ENCODE measurements at places on chromosomes 6 and 20.

GRCh38 chr6:37566111-37566949 lies 66.6 kb upstream of the CCDC167 start:
- peak overlapping the region; percentile 45 for H3K4me3 ChIP-seq
- no peak overlapping the region for H3K27ac ChIP-seq
- H3K4me1 ChIP-seq: peaks cover 46% of the 10 kb centered on the region
- no peaks in the 10 kb centered on the region for H3K27me3 ChIP-seq

DNA sequence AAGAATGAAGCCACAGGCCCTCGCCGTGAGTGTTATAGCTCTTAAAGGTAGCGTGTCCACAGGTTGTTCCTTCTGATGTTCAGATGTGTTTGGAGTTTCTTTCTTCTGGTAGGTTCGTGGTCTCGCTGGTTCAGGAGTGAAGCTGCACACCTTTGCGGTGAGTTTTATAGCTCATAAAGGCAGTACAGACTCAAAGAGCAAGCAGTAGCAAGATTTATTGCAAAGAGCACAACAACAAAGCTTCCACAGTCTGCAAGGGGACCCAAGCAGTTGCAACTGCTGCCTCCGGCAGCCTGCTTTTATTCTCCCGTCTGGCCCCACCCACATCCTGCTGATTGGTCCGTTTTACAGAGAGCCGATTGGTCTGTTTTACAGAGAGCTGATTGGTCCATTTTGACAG lies 5.2 kb downstream of the HIVEP1 start:
- H3K4me1 ChIP-seq: peaks cover 8% of the 10 kb centered on the region
- no peaks in the 10 kb centered on the region for H3K27me3 ChIP-seq
- no peak overlapping the region for H3K4me3 ChIP-seq
- H3K36me3 ChIP-seq: peaks cover 33% of the 10 kb centered on the region

DNA sequence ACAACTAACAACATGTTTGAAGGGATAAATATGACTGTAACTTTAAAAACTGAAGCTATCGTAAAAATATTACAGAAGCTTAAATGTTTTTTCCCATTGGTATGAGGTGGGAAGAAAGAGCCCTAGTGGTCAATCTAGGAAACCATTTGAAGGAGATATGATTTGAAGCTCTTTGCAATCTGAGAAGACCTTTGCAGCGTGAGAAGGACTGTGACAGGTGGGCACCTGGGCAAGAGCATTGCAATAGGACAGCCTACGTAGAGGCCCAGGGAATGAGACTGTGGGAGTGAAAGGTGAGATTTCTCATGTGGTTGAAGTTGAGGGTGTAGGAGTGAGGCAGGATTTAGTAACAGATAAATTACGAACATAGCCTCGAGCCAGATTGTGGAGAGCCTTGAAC lies 108.0 kb upstream of the PDE7B start:
- no peak overlapping the region for H3K4me3 ChIP-seq
- no peaks in the 10 kb centered on the region for H3K27me3 ChIP-seq
- H3K4me1 ChIP-seq: no peaks in the 10 kb centered on the region
- H3K27ac ChIP-seq: no peak overlapping the region
- no peaks in the 10 kb centered on the region for H3K36me3 ChIP-seq

GRCh38 chr6:16228709-16229665 lies 9.4 kb upstream of the GMPR start:
- no peak for DNase-seq
- H3K4me1 ChIP-seq: no peaks in the 10 kb centered on the region
- H3K4me3 ChIP-seq: no peak overlapping the region
- no peak overlapping the region for H3K27ac ChIP-seq
- H3K36me3 ChIP-seq: no peaks in the 10 kb centered on the region
- H3K27me3 ChIP-seq: no peaks in the 10 kb centered on the region

GRCh38 chr6:102126488-102126887 lies 733.0 kb downstream of the GRIK2 start:
- no peak for DNase-seq
- H3K36me3 ChIP-seq: no peaks in the 10 kb centered on the region
- no peaks in the 10 kb centered on the region for H3K27me3 ChIP-seq
- H3K4me3 ChIP-seq: no peak overlapping the region
- peaks cover 7% of the 10 kb centered on the region for H3K4me1 ChIP-seq
- H3K27ac ChIP-seq: no peak overlapping the region
